LNCaP clone FGC (cell line): ENCODE measurements at places on chromosomes 16 and 17.

DNA sequence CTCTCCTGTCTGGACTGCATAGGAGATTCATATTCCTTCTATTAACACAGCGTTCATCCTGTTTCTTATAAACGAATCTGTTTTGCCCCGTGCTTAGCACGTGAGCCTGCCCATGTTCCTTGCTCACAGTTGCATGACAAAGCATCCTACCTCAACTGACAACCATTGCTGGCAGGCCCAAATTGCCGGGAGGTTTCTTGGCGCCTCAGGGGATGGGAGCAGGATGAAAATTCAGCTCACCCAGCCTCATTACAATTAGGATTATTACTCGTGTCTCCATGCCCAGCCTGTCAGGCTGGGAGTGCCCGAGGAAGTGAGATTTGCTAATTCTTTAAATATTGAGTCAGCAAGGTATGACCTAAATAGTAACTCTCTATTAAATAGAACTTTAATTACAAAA, 36.7 kb upstream of the HELZ start:
- no peak for DNase-seq

DNA sequence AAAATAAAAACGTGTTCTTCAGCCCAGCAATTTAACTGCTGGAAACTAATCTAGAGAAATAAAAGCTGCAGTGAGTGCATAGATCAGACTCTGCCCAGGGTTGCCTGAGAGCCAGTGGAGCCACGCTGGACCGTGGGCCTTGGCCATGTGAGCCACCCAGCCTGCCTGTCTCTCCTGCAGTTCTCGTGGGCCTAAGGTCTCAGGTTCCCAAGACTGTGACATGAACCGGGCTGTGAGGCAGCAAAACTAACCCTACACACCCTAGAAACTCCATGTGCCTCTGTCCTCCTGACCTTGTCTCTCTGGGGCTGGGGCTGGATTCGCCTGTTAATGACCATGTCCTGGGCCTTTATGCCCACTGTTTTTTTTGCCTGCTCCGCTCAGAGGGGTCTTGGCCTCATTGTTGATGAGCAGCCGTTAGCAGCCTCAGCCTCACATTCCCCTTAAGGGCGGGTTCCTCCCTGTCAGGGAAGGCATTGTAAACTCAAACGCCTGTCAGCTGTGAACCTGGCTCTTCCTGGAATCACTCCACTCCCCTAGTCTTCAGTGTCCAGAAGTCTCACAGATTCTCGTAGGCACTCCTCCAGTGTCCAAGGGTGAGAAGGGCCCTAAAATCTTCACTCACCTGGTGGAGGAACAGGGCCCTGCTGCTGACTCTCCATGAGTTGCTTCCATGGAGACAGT, 16.9 kb downstream of the C16orf90 start:
- no peak for DNase-seq

- no peak for DNase-seq
Observed at GRCh38 chr17:68461122-68461539, 3.8 kb upstream of the WIPI1 start.

DNA sequence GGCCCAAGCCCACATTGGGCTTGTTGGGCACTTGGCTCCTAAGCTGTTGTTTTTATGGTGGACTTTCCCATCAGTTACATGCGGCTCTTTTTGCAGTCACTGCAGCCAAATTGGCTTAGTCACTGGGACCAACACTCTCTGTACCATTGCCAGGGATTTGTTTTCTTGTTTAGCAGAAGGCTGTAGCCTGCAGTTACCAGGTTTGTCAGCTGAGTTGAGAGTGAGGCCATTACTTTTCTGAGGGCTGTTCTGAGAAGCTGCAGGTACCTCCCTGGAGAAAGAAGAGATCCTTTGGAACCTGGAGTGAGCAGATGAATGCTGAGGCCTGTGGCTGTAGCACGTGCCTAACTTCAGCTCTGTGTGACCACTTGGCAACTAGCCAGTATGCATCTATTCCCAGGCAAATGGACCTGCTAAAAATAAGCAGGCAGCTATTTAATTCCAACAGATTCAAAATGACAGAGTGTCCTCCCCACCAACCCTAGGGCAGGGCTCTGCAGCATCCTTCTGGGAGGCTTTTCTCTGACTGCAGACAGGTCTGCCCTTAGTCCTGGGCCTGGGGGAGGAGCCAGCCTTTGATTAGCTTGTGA, 12.9 kb downstream of the AKAP1 start:
- DNase-seq = peak; percentile 73

- no peak for DNase-seq
Observed at GRCh38 chr17:82244413-82245133, 15.7 kb downstream of the SLC16A3 start.

- no peak for DNase-seq
Observed at GRCh38 chr17:2137342-2138098, 82.6 kb downstream of the HIC1 start.

- DNase-seq = no peak
Observed at GRCh38 chr16:82265809-82266208, 95.8 kb upstream of the MPHOSPH6 start.

DNA sequence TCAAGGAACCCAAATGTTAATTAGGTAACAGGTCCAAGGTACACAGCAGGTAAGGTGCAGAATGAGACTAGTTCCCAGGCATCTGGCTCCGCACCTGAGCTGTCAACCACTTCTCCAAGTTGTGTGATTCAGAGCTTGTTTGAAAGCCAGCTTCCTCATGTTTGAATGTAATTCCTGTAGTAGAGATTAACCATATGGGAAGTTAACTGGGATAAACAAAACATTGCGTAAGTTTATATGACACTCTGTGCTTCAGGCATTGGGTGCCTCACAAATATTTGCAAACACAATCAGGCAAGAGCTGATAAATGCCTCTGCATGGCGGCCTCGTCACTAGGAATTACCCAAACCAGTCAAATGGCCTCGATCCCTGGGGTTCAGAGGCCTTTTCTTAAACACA, 27.9 kb upstream of the CPHXL start:
- peak; percentile 59 for DNase-seq

- no peak for DNase-seq
Observed at GRCh38 chr17:74362069-74362405, 369 bp upstream of the BTBD17 start.

- no peak for DNase-seq
Observed at GRCh38 chr17:28737316-28737715, 6.5 kb upstream of the TRAF4 start.

GRCh38 chr16:13808102-13808501, 111.9 kb upstream of the ERCC4 start:
- DNase-seq = no peak

- no peak for DNase-seq
Observed at GRCh38 chr16:19588661-19589060, 33.2 kb downstream of the VPS35L start.

DNA sequence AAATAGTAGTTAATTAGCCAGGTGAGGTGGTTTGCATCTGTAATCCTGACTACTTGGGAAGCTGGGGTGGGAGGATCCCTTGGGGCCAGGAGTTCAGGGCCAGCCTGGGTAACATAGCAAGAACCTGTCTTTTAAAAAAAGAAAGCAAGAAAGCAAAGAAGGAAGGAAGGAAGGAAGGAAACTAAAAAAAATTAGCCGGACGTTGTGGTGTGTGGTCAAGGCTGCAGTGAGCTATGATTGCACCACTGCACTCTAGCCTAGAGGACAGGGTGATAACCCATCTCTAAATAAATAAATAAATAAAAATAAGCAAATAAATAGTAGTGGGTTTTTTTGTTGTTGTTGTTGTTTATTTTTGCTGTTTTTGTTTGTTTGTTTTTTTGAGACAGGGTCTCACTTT, 39.3 kb upstream of the MAP2K6 start:
- DNase-seq = no peak

GRCh38 chr17:70564006-70564620, 394.8 kb downstream of the KCNJ2 start:
- no peak for DNase-seq

DNA sequence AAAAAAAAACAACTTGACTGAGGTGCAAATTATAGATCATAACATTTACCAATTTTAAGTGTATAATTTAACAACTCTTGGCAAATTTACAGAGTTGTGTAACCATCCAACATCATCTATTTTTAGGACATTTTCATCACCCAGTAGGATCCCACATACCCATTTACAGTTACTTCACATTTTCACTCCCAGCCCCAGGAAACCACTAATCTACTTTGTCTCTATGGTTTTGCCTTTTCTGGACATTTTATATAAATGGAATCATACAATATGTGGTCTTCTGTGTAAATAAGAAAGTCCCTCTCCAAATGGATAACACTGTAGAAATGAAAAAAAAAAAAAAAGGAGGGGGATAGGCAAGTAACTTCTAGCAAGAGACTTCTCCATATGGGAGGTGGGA, 26.1 kb upstream of the XYLT1 start:
- no peak for DNase-seq

GRCh38 chr17:65547253-65547670, 14.2 kb downstream of the AXIN2 start:
- DNase-seq = peak; percentile 87

GRCh38 chr16:56610017-56610608, 1.7 kb downstream of the MT2A start:
- no peak for DNase-seq

GRCh38 chr16:81574168-81574567, 129.6 kb downstream of the CMIP start:
- DNase-seq = no peak

GRCh38 chr17:70307430-70308225, 138.3 kb downstream of the KCNJ2 start:
- DNase-seq = no peak

- DNase-seq = no peak
Observed at GRCh38 chr17:4159761-4160160, 16.8 kb downstream of the CYB5D2 start.

- no peak for DNase-seq
Observed at GRCh38 chr16:49951574-49952195, 73.3 kb upstream of the CNEP1R1 start.

GRCh38 chr17:65790241-65790640, 228.8 kb upstream of the AXIN2 start:
- DNase-seq = no peak

DNA sequence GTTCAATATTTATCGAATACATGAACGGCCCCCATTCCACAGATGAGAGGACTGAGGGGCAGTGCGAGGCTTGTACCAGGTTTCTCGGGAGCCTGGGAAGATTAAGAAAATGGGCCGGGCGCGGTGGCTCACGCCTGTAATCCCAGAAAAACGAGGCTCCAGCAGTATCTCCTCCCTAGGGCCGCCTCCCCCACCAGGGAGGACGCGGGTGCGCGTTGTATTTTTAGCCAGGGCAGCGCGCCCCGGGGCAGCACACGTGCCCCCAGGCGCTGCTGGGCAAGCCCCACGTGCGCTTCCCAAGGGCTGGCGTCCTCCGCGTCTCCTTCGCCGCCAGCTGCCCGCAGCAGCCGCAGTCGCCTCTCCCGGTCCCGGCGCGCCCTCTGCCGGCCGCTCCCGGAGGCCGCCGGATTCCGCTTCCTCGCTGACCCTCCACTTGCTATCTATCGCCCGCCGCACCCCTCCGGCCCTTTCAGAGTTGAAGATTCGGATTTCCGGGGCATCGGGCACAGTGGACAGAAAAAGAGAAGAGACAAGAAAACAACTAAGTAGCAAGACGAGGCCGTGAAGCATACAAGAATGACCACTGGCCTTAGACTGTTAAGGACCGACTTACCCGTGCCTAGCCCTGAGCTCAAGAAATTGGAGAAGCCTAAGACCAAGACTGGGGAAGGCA, 1.9 kb upstream of the YBX2 start:
- DNase-seq = no peak

GRCh38 chr17:80696964-80697363, 152.3 kb downstream of the RPTOR start:
- DNase-seq = no peak

GRCh38 chr16:57264381-57264780, 19.3 kb downstream of the ARL2BP start:
- DNase-seq = no peak

- DNase-seq = no peak
Observed at GRCh38 chr16:27924411-27925118, 138.9 kb downstream of the GSG1L start.

GRCh38 chr16:74726716-74727115, 26.1 kb upstream of the MLKL start:
- no peak for DNase-seq

GRCh38 chr17:20074001-20074400, 64.8 kb downstream of the SPECC1 start:
- no peak for DNase-seq

- no peak for DNase-seq
Observed at GRCh38 chr17:35542990-35543389, 5.5 kb upstream of the SLFN12L start.

DNA sequence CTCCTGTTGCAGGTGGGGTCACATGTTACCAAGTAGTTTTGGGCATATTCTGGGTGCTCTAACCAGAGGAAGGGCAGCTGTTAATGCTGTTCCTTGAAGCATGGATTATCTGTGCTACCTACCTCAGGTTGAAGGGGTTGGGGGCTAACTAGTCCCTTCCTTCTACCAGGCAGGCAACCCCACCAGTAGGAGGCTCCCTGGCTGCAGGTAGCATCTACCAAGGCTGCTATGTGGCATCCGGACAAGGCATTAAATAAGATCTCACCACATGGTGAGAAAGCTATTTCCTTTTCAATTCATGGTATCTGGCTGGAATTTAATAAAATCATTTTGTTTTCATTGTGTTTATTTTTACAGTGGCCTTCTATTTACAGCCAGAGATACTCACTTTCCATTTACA, 62.5 kb downstream of the CACNG3 start:
- DNase-seq = no peak

- no peak for DNase-seq
Observed at GRCh38 chr16:85126705-85127378, 14.6 kb upstream of the CIBAR2 start.

- DNase-seq = no peak
Observed at GRCh38 chr16:50302472-50303005, 36.2 kb downstream of the ADCY7 start.
